ENCODE measurements at places on chromosomes 1 and 21.

- DNase-seq: no peak
Observed at GRCh38 chr1:2988256-2988655, 33.0 kb upstream of the ACTRT2 start.

GRCh38 chr1:53145051-53145600, 2.7 kb upstream of the SLC1A7 start:
- no peak for DNase-seq

- no peak for DNase-seq
Observed at GRCh38 chr1:151273924-151274466, 8.1 kb upstream of the ZNF687 start.

DNA sequence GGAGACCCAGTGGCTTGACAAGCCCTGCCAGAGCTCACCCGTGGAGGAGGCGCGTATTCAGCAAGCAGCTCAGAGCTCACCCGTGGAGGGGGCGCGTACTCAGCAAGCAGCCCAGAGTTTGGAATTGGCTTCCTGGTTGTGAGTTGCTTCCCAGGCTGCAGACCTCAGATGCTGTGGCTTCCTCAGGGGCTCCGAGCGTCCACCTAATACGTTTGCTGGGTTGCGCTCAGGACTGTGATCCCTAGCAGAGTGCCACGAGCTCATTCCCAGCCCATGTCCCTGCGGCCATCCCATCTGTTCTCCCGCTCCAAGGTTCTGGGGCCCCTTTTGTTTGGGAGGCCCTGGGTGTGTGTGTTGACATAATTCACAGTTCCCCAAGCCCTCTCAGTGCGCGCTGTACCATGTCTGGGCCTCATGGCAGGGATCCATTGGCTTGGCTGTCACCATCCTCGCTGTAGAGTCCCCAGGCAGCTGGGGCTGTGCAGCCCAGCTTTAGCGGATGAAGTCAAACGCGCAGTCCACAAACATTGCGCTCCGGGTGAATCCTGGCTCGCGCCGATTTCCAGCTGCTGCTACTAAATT, 3.6 kb downstream of the AJAP1 start:
- no peak for DNase-seq

DNA sequence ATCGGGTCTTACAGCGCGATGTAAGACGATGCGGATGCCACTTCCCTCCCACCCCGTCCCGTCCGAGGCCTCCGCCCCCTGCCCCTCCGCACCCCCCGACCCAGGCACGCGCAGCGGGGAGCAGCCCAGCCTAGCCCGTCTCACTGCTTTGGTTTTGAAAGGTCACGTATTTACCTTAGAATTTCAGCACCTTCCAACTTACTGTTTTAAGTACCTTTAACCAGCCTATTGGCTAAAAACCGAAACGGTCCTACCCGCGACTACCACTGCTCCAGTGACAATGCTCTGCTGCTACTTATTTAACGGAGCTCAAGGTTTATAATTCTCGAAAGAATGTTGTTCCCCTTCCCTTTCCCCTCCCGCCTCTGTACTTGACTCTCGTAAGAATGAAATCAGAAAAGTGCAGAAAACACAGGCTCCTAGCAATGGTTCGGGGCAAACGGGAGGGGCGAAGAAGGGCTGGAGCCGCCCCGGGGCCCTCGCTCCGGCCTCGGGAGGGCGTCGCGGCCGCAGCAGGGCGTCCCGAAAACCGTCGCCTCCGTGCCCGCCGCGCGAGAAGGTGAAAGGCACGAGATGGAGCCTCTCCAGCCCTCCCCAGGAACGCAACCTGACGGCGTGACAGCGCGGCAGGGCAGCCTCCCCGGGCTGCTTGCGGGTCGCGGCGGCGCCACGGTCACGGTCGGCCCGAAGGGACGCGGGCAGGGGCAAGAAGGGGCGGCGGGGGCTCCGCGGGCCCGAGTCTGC, 667 bp downstream of the TMEM50B start:
- DNase-seq: peak; percentile 54

DNA sequence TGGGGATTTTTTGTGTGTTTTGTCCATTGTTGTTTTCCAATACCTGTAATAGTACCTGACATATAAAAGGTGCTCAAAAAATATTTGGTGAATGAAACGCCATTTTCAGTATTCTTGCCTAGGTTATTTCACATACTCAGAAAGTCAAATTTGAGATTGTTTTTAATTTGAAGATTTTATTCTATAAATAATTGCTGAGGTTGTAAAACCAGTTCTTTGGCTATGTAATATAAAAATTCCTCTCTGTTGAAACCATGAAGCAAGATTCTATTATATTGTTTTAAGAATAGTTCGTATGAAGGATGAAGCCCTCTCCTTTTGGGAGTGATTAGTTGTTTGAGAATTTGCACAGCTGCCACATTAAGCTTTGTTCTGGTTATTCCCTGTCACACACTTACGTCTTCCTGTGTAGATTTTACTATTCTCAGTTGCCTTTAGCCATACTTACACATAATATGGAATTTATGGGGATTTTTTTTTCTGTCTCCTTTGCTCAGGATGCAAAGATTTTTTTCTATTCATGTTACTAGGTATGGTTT, 60.2 kb upstream of the MPC2 start:
- no peak for DNase-seq

DNA sequence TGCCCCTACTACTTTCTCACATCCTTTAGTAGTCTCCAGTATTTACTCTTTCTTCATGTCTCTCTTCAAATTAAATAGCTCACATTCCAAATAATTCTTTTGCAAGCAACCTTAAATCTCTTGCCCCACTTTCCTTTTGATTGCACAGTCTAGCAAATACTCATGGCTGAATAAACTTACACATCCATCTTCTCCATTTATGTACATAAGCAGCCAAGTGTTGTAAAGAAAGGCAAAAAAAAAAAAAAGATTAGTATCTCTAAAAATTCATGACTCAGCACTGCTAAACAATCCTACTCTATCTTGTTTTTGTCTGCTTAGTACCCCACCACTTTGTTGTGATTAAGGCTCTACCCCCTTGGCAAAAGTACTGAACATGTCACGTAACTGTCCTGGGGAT, 42.6 kb downstream of the F13B start:
- no peak for DNase-seq

GRCh38 chr21:14762327-14762726, 216.2 kb upstream of the SAMSN1 start:
- DNase-seq: no peak

GRCh38 chr21:25350056-25350455, 257.2 kb downstream of the MRPL39 start:
- peak; percentile 62 for DNase-seq

DNA sequence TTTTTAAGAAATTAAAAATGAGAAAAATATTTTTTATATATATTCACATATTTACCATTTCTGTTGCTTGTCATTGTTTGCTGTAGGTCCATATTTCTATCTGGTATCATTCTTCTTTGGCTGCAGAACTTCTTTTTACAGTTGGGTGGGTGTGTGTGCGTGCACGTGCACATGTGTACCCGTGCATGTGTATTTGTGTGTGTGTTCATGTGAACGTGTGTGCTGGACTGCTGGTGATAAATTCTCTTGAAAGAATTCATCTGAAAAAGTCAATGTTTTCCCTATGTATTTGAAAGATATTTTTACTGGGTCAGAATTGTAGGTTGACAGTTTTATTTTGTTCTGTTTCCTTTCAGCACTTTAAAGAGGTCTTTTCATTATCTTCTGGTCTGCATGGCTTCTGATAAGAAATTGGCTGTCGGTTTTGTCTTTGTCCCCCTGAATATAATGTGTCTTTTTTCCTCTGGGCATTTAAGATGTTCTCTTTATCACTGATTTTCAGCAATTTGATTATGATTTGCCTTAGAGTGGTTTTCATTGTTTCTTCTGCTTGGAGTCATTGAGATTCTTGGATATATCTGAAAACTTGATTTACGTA, 34.5 kb upstream of the DPH5 start:
- DNase-seq: no peak

DNA sequence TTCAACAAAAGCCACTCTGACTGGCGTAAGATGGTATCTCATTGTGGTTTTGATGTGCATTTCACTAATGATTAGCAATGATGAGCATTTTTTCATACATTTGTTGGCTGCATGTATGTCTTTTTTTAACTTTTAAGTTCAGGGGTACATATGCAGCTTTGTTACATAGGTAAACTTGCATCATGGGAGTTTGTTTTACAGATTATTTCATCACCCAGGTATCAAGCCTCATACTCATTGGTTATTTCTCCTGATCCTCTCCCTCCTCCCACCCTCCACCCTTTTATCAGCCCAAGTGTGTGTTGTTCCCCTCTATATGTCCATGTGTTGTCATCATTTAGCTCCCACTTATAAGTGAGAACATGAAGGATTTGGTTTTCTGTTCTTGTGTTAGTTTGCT, 154.1 kb upstream of the POGK start:
- DNase-seq: no peak

GRCh38 chr21:34166468-34166867, 93.1 kb downstream of the MRPS6 start:
- DNase-seq: peak; percentile 29

Data from activated naive CD8-positive, alpha-beta T cell treated with anti-CD3 and anti-CD28 coated beads, Interleukin-2, amount 50 U/mL, for 24 hours (primary cell).